ENCODE measurements at places on chromosomes 5 and 9.

- no peak for DNase-seq
Observed at GRCh38 chr9:36218411-36218901, 27.7 kb downstream of the CLTA start.

- DNase-seq = peak; percentile 23
Observed at GRCh38 chr5:54257366-54258118, 52.8 kb downstream of the ARL15 start.

DNA sequence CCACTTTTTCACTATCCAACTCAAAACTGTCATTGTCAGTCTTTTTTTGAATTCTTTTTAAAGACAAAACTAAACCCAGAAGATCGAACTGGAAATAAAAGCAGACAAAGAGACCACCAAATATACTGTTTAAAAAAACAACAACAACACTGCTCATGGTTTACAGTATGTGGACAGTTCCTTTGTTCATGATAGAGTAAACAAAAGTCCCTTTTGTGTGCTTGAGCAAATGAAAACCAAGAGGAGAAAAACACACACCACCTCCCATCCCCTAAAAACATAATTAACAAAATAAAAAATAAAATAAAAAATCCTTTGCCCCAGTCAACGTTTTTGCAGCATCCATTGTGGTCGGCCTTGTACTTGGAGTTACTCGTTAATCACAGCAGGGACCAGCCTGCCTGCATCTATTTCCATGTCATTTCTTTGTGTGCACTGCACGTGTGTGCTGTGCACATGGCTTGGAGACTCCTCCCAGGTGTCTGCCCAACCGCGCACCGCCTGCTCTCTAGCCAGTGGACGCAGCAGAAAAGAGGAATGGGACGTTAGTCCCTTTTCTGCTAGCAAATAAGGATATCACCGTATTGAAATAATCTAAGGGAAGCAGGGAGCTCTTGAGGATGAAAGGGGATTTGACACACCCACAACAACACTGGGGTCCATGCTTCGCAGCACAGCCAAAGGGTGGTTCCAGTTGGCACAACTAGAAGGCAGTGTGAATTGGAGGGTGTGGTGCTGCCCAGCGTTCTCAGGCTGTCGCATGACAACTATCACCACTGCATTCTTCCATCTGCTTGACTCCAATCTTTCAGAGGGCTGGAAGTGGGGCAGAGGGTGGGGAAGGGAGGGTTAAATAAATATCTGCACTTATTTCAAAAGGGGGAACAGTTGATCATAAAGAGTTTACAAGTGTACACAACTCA is 130.0 kb downstream of the SEMA6A start:
- no peak for DNase-seq

- DNase-seq = no peak
Observed at GRCh38 chr5:173907686-173908371, 19.7 kb downstream of the CPEB4 start.

DNA sequence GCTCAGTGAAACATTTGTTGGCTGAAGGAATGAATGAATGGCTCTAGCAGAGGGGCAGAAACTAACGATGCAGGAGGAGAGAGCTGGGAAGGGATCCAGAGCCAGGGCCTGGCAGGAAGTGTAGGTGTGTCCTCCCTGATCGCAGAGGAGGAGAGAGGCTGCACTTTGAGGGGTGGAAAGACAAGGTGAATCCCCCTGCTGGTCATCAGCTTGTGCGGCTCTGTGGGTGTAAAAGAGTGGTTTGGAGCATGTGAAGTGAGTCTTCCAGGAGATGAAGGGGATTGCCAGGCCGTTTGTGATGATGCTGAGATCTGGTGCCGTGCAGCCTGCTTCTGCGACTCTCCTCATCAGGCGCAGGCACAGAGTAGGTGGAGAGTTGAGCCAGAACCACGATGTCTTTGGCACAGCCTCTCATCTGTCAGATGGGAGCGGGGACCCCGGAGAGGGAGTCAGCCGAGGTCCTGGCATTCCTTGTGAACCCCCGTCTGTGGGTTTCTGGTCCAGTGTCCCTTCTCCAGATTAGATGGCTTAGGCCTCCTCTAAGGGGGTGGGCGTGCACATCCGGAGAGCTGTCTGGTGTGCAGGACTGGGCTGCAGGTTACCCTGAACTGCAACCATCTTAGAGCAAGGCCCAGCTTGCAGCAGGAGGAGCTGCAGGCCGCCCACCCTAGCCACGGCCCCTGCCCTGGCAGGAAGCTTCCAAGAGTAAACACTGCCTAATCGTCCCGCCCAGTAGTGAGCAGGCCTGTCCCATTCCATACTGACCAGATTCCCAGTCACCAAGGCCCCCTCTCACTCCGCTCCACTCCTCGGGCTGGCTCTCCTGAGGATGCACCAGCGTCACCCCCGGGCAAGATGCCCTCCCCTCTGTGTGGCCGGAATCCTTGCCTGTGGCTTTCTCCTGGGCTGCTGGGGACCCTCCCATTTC is at the start of gene ADAMTS13:
Gene ADAMTS13 (plus strand): TSS at position 753 of the 928 bp plus-strand sequence. CDS start 77 bp downstream, at position 830.
- no peak for DNase-seq

All from keratinocyte (primary cell).